ENCODE measurements at places on chromosomes 1 and 21.

- no peak for DNase-seq
- H3K36me3 ChIP-seq: no peaks in the 10 kb centered on the region
- H3K27me3 ChIP-seq: no peaks in the 10 kb centered on the region
- no peak overlapping the region for H3K4me3 ChIP-seq
Observed at GRCh38 chr1:101182627-101183387, 54.0 kb upstream of the S1PR1 start.

DNA sequence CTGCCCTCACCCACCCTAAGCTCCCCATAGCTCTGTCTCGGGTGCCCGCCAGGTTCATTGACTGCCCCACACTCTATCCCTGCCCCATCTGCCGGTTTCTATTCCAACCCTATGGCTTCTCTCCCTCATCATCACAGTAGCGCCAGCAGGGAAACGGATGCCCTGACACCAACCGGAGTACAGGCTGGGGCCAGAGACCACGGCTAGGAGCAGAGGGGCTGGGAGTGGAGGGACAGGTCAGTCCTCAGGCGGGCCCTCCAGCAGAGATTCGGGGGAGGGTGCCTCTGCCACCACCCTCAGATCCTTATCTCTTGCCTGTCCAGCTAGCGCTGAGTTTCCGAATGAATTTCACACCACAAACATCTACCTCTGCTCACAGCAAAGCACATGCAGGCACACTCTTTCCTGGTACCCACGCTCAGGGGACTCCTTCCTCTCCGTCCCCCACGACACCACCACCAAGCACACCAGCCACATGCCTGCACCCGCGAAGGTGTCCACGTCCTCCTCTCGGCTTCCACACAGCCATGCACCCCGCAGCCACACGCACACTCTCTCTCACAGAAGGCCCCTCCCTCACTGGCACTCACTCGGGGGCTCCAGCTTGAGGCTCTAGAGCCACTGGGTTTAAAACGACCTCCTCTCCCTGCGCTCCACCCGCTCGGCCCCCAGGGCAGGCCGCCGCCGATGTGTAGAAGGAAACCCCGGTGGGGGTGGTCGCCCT is 7.2 kb downstream of the TAL1 start:
- DNase-seq: no peak
- peaks cover 36% of the 10 kb centered on the region for H3K27me3 ChIP-seq
- H3K4me1 ChIP-seq: peaks cover 5% of the 10 kb centered on the region
- no peaks in the 10 kb centered on the region for H3K36me3 ChIP-seq
- H3K4me3 ChIP-seq: no peak overlapping the region

- DNase-seq: no peak
- no peak overlapping the region for H3K27ac ChIP-seq
- H3K27me3 ChIP-seq: no peaks in the 10 kb centered on the region
- H3K36me3 ChIP-seq: no peaks in the 10 kb centered on the region
- H3K4me3 ChIP-seq: no peak overlapping the region
Observed at GRCh38 chr1:8120693-8121260, 94.7 kb upstream of the ERRFI1 start.

DNA sequence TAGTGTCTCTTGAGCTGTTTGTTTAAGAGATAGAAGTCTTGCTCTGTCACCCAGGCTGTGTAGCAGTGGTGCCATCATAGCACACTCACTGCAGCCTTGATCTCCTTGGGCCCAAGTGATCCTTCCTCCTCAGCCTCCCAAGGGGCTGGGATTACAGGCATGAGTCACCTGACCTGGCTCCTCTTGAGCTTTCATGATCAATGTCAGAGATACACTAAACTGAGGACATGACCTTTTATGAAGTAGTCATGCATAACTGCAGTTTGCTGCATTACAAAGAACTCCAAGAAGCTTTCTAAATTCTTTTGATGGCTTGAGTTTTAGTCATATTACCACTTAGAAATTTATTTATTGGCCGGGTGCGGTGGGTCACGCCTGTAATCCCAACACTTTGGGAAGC is 77.7 kb downstream of the CC2D1B start:
- DNase-seq: no peak
- H3K27ac ChIP-seq: no peak overlapping the region
- H3K4me1 ChIP-seq: no peaks in the 10 kb centered on the region
- H3K36me3 ChIP-seq: no peaks in the 10 kb centered on the region

DNA sequence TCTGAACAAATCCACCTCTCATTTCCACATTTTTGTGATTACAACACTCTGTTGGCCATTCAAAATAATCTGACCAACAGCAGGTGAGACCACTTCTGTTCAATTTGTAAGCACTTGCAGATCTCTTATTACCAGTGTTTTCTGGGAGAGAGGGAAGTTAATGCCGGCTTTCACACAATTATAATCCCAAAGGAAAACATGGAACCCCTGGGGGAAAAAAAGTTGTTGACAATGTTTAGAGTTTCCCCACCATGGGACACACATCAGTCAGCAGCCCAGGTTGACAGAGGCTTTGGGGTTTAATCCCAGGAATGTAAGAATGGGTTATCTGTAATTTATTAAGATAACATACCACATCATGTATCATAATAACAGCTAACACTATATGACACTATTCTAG is 68.4 kb upstream of the TNFSF4 start:
- no peak overlapping the region for H3K27ac ChIP-seq
- H3K4me3 ChIP-seq: no peak overlapping the region
- DNase-seq: no peak
- H3K27me3 ChIP-seq: no peaks in the 10 kb centered on the region
- no peaks in the 10 kb centered on the region for H3K36me3 ChIP-seq

GRCh38 chr1:67469431-67469830 is 39.2 kb upstream of the SERBP1 start:
- no peaks in the 10 kb centered on the region for H3K4me1 ChIP-seq
- no peak overlapping the region for H3K4me3 ChIP-seq
- H3K36me3 ChIP-seq: no peaks in the 10 kb centered on the region
- no peak overlapping the region for H3K27ac ChIP-seq
- no peaks in the 10 kb centered on the region for H3K27me3 ChIP-seq

GRCh38 chr1:14149431-14149830 is 449.1 kb upstream of the KAZN start:
- H3K4me3 ChIP-seq: no peak overlapping the region
- H3K27me3 ChIP-seq: no peaks in the 10 kb centered on the region
- no peaks in the 10 kb centered on the region for H3K36me3 ChIP-seq
- H3K27ac ChIP-seq: no peak overlapping the region

GRCh38 chr1:226675715-226676357 is 63.2 kb downstream of the ITPKB start:
- peaks cover 7% of the 10 kb centered on the region for H3K36me3 ChIP-seq
- DNase-seq: peak; percentile 45
- H3K27ac ChIP-seq: peak overlapping the region; percentile 72
- no peaks in the 10 kb centered on the region for H3K27me3 ChIP-seq
- peak overlapping the region; percentile 62 for H3K4me3 ChIP-seq
- H3K4me1 ChIP-seq: peaks cover 98% of the 10 kb centered on the region

GRCh38 chr1:222043444-222044292 is 301.8 kb upstream of the DUSP10 start:
- DNase-seq: no peak
- no peaks in the 10 kb centered on the region for H3K36me3 ChIP-seq

GRCh38 chr1:210244746-210245367 is 12.3 kb downstream of the SERTAD4 start:
- H3K27me3 ChIP-seq: peaks cover 3% of the 10 kb centered on the region
- H3K4me3 ChIP-seq: no peak overlapping the region
- no peaks in the 10 kb centered on the region for H3K36me3 ChIP-seq
- no peak overlapping the region for H3K27ac ChIP-seq

DNA sequence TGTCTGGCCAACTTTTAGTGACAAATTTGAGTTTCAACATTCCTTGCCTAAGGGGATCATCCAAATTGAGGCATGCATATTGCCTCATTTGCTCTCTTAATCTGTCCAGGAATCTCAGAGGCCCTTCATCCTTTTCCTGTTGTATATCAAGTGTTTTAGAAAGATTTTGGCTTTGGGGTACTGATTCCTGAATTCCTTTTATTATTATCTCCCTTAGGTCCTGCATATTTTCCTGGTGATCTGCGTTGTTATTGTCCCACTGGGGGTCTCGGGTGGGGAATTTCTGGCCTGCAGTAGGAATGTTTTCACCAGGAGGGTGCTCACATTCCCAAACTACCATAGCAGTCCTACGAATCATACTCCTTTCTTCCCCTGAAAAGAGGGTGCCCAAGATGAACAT is 4.4 kb upstream of the AADACL3 start:
- DNase-seq: no peak
- no peak overlapping the region for H3K4me3 ChIP-seq
- no peaks in the 10 kb centered on the region for H3K27me3 ChIP-seq
- H3K4me1 ChIP-seq: no peaks in the 10 kb centered on the region

DNA sequence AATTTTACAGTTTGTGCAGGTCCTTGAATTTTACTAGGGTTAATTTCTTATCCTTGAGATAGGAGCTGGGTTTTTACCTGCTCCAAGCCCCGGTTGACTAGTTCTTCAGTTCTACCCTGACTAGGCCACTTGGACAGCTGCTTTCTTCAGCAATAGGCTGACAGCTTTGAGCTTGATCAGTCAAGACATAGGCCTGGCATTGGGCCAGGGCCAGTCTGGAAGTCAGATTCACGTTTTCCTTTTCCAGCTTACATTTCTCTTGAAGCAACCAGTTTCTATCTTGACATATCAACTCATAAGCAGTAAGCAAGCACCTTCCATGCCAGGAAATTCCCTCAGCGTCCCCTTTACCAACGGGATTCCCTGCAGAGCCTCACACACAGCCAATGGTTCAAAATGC is 63.7 kb upstream of the AJAP1 start:
- no peaks in the 10 kb centered on the region for H3K36me3 ChIP-seq
- H3K27me3 ChIP-seq: no peaks in the 10 kb centered on the region
- H3K4me1 ChIP-seq: no peaks in the 10 kb centered on the region

All from CD8-positive, alpha-beta memory T cell (primary cell).